ENCODE measurements at places on chromosomes 11 and 22. TPM values are rescaled to one million over a fixed set of nuclear protein-coding genes. Genes with fewer than 3 reads are reported as not detected.

- DNase-seq: no peak
- no peak overlapping the region for H3K27ac ChIP-seq
- peaks cover 13% of the 10 kb centered on the region for H3K27me3 ChIP-seq
- peaks cover 9% of the 10 kb centered on the region for H3K4me1 ChIP-seq
- H3K4me3 ChIP-seq: no peak overlapping the region
Observed at GRCh38 chr11:2911088-2911784, 18.0 kb downstream of the PHLDA2 start.

GRCh38 chr22:47658182-47658581 is 895.7 kb downstream of the TBC1D22A start:
- no peak for DNase-seq
- H3K27ac ChIP-seq: no peak overlapping the region
- H3K4me1 ChIP-seq: no peaks in the 10 kb centered on the region
- no peaks in the 10 kb centered on the region for H3K27me3 ChIP-seq
- no peaks in the 10 kb centered on the region for H3K36me3 ChIP-seq

Gene XKR3
- 0.31 TPM for total RNA-seq

Gene TMEM191C
- total RNA-seq: 1.8 TPM

Data from left lung (tissue), 14 donors.